Renal pelvis (tissue), 12 donors: ENCODE measurements at places on chromosomes 13 and 19. TPM values are rescaled to one million over a fixed set of nuclear protein-coding genes. Genes with fewer than 3 reads are reported as not detected.

- peak; percentile 90 for DNase-seq
Observed at GRCh38 chr13:50911937-50912795, 2.6 kb downstream of the RNASEH2B start.

DNA sequence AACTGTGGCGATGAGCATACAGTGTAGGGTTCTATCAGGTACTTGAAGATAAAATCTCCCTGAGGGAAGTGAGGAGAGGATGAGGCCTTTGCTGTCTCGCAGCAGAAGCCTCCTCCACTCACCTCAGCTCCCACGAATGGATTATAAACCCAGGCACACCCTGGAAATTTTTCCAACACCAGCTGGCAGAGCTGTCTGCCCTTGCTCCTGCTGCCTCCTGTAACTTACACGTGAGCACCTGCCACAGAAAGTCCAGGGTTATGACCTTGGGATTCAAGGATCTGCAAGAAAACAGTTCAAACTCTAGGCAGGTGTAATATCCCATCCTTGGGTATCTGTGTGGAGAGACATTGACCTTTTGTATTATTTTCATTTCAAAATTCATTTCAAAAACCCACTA lies 70.9 kb upstream of the MYO16 start:
- DNase-seq: no peak

DNA sequence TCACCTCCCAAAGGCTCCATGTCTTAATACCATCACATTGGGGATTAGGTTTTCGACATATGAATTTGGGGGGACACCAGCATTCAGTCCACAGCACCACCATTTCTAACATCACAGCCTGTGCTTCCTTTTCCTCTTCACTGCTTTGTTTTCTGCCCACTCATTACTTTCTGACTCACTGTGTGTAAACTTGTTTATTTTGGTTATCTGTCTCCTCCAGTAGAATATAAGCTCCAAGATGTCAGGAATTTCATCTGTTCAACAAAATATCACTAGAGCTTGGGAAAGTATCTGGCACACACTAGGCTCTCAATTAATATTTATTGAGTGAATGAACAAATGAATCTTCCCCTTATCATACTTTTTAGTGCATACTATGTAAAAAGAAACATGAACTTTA lies 152.0 kb downstream of the NUFIP1 start:
- no peak for DNase-seq

DNA sequence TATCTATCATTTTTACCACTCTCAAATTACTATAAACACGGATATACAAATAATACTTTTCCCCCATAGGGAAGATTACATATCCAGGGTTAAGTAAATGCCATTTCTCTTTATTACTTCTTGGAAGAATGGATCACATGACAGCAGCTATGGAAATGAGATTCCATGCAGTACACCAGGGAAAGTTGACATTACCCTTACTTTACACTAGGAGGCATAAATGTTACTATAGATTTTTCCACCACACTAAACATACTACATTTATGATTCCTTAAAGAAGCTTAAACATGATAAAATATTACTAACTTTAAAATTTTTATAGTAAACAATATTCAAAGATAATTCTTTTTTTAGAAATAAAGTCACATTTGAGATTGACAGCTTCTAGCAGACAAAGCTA lies 611.4 kb downstream of the PCDH9 start:
- no peak for DNase-seq

- no peak for DNase-seq
Observed at GRCh38 chr19:47704024-47704423, 9.2 kb upstream of the EHD2 start.

- no peak for DNase-seq
Observed at GRCh38 chr19:14059093-14059480, 2.8 kb downstream of the PALM3 start.

DNA sequence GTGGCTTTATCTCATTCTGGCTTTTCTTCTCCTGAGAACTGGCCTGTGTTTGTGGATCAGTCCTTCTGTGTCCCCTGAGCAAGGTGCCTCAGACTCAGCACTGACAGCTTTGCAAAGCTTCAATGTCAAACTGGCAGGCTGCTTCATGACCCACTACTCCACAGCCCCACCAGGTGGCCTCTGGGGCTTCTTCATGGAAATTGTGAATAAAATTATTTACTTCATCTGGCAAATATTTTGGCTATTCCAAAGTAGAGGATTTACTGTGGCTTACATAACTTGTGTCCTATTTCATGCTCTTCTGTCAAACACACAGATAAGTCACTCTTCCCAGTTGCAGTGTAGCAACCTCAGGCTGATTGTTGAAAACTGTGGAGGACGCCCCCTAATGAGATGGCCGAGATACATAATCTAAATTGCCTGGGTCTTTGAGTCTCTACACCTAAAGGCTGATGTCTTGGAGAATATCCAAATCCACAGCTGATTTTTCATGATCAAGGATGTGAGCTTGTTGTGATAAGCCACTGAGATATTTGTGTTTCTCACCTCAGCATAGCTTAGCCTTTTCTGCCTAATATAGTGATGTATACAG lies 721.9 kb upstream of the SLC10A2 start:
- no peak for DNase-seq

GRCh38 chr13:27035892-27036235 lies 135.7 kb downstream of the USP12 start:
- DNase-seq: no peak

DNA sequence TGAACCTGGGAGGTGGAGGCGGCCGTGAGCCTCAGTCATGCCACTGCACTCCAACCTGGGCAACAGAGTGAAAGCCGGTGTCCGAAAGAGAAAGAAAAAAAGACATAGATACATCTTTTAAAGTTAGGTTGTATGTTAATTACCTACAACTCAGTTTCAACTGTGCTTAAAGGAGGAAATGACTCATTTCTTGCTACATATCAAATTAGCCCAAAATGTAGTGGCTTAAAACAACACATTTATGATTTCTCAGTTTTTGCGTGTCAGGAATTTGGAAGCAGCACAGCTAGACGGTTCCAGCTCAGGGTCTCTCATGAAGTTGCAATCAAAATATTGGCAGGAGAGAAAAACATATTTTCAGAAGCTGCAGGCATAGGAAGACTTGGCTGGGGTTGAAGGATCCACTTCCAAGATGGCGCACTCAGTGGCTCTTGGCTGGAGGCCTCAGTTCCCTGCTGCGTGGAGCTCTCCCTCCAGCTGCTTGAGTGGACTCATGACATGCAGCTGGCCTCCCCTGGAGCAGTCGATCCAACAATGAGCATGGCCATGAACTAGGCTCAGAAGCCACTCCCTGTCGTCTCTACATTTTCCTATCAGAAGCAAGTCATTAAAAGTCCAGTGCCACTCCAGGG lies 7.1 kb downstream of the LDLR start:
- DNase-seq: no peak

DNA sequence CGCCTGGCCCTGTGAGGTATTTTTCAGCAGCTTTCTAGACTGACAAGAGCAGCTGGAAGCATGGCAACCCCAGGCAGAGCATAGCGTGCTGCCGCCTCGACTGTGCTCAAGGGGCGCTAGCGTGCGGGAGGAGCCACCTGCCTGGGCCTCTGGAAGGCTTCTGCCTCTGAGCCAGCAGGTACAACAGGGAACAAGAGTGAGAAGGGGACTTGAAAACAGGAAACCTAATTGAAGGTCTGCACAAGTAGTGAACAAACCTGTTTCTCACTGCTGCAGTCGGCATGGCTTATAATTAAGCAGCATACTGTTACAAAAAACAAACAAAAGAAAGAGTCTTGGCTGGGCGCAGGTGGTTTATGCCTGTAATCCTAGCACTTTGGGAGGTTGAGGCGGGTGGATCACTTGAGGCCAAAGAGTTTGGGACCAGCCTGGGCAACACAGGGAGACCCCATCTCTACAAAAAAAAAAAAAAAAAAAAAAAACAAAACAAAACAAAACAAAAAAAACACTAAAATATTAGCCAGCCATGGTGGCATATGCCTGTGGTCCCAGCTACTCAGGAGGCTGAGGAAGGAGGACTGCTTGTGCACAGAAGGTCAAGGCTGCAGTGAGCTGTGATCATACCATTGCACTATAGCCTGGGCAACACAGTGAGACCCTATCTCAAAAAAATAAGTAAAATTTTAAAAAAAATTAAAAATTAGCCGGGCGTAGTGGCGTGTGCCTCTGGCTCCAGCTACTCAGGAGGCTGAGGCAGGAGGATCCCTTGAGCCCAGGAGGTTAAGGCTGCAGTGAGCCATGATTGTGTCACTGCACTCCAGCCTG lies 12.6 kb upstream of the GARRE1 start:
- no peak for DNase-seq

DNA sequence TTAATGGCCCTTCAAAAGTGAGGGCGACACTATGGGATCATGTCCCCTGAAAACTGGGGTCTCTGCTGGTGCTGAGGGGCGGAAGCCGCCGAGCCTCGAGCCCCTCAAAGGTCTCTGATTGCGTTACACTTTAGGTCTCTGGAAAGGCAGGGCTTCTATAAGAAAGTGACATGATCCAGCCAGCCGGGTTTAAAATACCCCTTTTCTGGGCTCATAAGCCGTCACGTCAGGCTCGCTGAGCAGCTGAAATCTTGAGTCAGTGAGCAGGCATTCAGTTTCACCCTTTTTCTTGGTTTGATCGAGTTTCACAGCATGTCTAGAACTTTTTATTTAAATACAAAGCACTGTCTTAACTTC lies 600 bp upstream of the HMGB1 start:
- peak; percentile 24 for DNase-seq

DNA sequence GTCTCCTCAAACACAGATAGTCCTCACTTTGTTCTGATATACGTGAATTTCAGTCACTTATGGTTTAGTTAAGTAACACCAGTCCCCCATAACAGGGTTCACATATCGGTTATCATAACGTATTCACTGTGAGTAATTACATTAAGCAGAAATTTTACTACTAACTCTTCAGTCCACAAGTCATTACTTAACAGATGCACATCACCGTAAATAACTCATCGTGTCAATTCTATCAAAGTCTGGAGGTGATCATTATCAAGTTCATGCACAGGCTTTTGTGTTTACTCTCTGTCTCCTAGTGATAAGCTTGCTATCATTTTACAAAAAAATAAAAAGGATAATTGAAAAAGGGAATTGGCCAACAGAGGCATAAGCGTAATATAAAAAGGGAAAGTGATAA lies 287.4 kb upstream of the ATXN8OS start:
- DNase-seq: no peak

- no peak for DNase-seq
Observed at GRCh38 chr13:113560645-113561416, 23.7 kb upstream of the TFDP1 start.

DNA sequence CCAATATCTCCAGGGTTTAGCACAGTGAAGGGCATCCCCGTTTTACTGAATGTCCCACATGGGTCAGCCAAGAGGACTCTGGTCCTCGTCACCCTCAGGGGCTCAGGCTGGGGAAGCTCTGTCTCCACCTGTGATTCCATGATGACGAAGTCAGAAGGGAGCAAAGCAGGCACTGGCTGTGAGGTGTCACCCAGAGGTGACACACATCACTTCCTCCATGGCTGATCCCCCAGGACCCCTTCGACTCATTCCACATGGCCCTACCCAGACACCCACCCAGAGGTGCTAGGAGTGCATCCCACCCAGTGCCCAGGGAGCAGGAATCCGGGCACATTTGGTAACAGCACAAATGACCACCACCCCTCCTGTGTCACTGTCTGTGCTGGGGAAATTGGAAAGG lies 145.2 kb upstream of the VSTM2B start:
- DNase-seq: no peak

DNA sequence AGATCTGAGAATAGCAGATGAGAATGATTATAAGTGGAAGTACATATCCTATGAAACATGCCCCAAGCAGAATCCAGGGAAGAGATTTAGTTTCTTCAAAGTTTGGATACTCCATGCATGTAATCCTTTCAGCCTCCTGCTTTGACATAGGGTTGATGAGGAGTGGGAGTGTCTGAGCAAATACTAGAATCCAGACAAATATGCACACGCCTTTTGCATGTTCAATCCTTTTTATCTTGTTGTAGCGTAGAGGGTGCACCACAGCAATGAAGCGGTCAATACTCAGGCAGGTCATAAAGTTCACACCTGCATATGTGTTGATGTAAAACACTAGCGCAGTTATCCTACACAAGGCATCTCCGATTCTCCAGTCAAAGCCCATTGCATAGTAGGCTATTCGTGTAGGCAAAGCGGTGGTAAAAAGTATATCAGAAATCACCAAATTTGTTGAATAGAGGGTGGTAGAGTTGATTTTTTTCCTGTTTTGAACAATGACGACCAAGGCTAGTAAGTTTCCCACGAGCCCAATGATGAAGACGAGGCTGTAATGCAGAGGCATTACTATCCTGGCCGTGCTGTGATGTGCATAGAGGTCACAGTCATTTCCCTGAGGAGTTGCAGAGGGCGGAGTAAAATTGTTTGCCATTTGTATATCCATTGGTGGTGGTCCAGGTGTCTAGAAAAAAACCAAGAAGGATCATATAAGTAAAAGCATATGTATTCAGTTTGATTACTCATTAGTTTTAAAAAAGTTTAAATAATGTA lies 11.5 kb downstream of the GPR183 start:
- DNase-seq: no peak

DNA sequence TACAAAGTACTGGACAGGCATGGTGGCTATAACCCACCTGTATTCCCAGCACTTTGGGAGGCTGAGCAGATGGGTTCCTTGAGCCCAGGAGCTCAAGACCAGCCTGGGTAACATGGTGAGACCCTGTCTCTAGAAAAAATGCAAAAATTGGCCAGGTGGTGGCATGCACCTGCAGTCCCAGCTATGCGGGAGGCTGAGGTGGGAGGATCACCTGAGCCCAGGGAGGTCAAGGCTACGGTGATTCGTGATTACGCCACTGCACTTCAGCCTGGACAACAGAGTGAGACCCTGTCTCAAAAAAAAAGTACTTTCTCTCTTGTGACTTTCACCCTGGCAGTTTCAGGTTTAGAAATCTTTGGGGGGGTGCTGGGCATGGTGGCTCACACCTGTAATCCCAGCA lies 11.2 kb upstream of the RAB8A start:
- no peak for DNase-seq

DNA sequence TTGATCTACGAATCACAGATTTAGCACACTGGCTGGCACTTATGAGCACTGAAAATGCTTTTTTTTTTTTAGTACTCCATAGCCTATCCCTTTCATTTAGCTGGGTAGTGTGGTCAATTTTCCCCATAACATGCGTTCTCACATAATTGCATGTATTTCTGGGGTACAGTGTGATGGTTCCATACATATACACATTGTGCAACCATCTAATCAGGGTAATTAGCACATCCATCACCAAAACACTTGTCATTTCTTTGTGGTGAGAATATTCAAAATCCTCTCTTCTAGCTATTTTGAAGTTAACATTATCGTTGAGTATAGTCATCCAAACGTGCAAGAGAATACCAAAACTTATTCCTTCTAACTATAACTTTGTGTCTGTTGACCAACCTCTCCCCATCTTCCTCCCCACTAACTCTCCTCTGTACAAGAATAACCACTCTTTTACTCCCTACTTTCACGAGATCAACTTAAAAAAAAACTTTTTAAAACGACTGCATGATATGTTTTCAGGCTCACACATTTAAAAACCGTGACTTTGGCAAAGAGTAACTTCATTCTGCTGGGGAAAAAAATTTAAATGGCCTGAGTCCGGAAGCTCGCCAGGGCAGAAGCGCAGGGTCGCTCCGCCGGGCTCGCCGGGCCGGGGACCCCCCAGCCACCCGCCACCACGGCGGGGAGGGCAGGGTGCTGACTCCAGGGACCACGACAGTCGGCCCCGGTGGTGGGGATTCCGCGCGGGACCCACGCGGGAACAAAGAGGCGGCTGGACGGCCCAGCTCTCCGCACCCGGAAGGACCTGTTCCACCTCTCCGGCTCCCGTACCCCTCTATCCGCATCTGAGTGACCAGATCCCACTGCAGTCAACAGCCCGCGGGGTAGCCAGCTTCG lies 868 bp upstream of the UBAC2 start:
- no peak for DNase-seq

Gene IGFL3
- polyA plus RNA-seq: not detected

Gene IGFL2
- 0.12 TPM for polyA plus RNA-seq

Gene ZNF835
- polyA plus RNA-seq: 4.3 TPM

Gene ZNF600
- 14.7 TPM for polyA plus RNA-seq

Gene DNASE2
- 9.1 TPM for polyA plus RNA-seq

Gene U2AF2
- polyA plus RNA-seq: 198 TPM
